MG63 (cell line): ENCODE measurements at places on chromosomes 16 and 17. TPM values are rescaled to one million over a fixed set of nuclear protein-coding genes. Genes with fewer than 3 reads are reported as not detected.

The TBX2 gene
- 1.8 and 8.3 TPM in 2 replicates for total RNA-seq

DNA sequence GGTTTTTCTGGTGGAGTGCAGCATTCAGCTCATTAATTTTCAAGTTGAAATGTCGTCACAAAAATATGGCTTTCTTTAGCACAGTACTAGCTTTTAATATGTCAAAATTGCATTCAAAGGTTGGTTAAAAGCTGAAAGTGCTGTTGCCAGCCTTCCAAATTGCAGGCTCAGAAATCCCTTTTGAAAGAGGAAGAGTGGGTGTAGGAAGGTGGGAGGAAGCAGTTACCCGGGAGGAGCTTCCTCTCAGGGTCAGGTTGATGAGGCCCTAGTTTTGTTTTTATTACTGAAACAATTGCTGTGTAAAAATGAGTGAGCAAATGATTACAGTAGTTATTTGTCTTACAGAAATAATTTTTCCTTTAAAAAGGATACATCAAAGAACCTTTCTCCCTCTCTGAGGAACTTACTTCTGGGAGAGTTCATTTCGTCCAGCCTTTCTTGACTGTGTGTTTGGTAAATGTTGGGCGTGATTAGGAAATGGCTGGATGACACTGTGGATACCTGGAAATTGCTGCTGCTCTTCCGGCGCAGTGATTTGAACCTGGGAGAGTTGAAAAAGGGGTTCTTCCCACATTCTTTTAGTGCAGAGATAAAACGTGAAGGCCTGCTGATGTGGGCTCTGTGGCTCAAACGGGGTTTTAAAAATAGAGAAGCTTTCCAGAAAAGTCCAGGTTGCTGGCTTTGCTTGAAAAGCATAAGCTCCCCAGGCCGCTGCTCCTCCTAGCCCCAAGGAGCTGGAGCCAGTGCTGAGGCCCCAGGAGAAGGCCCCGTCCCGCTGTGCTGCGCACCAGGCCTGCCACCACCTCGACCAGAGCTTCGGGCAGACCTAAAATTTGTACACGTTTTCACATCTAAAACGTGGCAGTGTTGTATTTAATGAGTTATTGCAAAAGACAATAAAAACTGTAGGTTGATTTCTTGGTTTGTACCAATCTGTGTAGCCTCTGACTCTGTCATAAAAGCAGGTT lies 41.7 kb downstream of the SEC14L1 start:
- no peak for DNase-seq

DNA sequence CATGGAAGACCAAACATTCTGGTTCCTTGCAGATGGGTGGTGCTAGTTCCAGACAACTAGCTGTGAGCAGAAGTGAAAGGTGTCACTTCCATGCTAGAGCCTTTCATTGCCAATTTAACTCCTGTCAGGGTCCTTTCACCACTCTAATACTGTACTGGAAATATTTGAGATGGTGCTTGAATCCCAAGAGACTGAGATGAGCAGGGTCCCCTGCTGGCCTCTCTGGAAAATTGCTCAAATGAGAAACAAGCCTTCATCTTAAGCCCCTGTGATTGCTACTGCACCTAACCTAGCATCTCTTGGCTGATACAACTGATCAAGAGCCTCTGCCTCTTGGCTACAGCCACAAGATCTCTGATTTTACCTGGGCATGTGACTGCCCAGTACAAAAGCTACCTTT lies 7.4 kb upstream of the VAC14 start:
- DNase-seq, result no peak

- no peak for DNase-seq
Observed at GRCh38 chr16:72444696-72445095, 272.7 kb upstream of the PMFBP1 start.

The TLCD3B gene
- total RNA-seq, result 0.20 TPM in 1 of 2 replicates, not detected in the other

DNA sequence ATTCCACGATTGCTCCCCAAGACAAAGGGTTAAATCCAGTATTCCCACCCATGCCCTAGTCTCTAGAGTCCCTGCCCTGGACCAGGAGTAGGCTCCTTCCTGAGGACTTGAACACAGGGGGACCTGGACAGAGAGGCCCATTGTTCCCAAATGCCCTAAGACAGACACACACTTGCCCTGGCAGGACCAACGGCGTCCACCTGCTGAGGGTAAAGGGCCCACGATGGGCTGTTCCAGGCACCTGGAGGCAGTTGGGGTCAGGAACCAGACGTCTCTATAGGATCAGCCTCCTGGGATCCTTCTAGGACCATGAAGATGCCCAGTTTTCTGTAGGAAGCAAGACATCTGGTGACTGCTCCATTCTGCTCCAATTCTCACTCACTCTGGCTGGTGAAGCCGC lies 39.3 kb downstream of the TNFRSF13B start:
- no peak for DNase-seq

The FZD2 gene
- 29.6 and 46.3 TPM in 2 replicates for total RNA-seq
